Panc1 (cell line): ENCODE measurements at places on chromosomes 11 and 22. TPM values are rescaled to one million over a fixed set of nuclear protein-coding genes. Genes with fewer than 3 reads are reported as not detected.

The TCN1 gene
- total RNA-seq: not detected

The CACNA1I gene
- 0.23 TPM for total RNA-seq

DNA sequence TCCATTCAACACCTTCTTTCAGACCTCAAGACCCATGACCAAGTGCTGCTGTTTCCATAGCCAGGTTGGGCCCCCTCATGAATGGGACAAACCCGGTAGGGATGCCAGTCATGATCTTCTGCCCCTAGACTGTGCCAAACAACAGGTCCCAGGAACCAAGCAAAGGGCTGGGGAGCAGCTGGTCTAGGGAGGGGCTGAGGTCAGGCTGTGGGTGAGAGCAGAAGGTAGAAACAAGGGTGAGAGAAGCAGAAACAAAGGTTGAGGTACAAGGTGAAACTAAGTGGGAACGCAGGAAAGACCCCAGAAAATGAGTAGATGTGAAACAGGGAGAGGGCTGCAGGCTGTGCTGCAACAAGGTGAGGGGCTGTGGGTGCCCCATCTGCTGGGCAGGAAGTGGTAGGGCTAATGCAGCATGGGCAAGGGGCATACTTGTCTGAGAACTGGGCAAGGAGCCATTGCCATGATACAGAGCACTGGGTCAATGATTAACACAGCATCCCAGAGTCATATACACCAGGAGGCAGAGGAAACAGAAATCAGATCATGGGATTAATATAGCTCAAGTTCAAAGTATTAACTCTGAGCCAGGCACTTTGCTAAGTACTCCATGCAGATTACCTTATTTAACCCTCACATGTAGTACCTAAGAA, 45.9 kb downstream of the SLC1A2 start:
- no peak for DNase-seq

DNA sequence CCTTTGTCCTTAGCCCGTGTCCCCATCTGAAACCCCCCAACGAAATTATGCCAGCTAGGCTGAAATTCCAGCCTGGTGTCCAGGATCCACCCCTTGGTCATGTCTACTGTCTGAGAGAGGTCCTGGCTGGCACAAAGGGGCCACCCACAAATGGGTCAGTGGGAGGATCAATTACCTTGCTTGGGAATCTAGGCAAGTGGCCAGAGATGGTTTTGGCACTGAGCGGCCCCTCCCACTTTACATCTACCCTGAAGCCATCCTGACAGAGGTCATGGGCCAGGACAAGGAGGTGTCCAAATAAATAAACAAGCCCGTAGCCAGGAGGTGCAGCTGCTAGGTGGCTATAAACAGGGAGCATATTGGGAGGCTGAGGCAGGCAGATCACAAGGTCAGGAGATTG, 311.5 kb downstream of the MN1 start:
- no peak for DNase-seq

DNA sequence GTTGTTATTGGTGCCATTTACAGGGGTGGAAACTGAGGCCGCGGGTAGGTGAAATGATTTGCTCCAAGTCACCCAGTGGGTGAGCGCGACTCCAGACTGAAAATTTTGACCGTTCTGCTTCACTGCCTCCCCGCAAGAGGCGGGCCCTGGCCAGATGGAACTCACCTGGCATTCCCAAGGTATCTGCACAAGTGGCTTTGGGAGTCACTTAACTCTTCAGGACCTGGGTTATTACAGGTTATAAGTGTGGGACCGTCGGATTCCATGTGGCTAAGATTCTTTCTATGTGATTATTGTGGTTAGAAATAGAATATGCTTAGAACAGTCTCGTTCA, 598 bp downstream of the CABIN1 start:
- no peak for DNase-seq

- no peak for DNase-seq
These were observed 17.6 kb upstream of the TOLLIP start for GRCh38 chr11:1327064-1327460.

GRCh38 chr22:32880061-32880460, 78.6 kb downstream of the TIMP3 start:
- DNase-seq: no peak

- no peak for DNase-seq
These were observed 13.2 kb upstream of the TTC36 start for GRCh38 chr11:118514103-118514502.

- DNase-seq: no peak
These were observed 570.6 kb upstream of the LARGE1 start for GRCh38 chr22:34490886-34491285.

- DNase-seq: no peak
These were observed 3.7 kb downstream of the IL2RB start for GRCh38 chr22:37146051-37146385.

- peak; percentile 2 for DNase-seq
These were observed 129.9 kb upstream of the TTC12 start for GRCh38 chr11:113184498-113184897.

DNA sequence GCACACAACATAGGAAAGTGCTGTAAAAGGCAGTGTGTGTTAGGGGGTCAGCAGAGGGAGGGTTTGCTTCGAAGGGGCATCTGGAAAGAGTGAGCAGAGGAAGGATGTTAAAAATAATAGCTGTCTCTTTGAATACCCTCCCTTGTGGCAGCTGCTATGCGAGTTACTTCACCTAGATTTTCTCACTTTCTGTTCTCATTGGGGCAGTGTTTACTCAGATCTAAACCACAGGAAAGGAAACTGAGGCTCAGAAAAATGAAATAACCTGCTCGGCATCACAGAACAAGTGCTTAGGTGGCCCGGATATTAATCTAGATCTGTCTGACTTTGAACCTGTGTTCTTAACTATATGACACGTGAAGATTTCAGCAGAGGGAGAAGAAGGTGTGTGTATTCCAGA, 125.3 kb downstream of the C11orf91 start:
- no peak for DNase-seq
